Stomach (tissue), 19 donors: ENCODE measurements at places on chromosomes 1 and 21. TPM values are rescaled to one million over a fixed set of nuclear protein-coding genes. Genes with fewer than 3 reads are reported as not detected.

TRIM67 gene
- not detected for total RNA-seq

FCGR1A gene
- not detected for total RNA-seq

DNA sequence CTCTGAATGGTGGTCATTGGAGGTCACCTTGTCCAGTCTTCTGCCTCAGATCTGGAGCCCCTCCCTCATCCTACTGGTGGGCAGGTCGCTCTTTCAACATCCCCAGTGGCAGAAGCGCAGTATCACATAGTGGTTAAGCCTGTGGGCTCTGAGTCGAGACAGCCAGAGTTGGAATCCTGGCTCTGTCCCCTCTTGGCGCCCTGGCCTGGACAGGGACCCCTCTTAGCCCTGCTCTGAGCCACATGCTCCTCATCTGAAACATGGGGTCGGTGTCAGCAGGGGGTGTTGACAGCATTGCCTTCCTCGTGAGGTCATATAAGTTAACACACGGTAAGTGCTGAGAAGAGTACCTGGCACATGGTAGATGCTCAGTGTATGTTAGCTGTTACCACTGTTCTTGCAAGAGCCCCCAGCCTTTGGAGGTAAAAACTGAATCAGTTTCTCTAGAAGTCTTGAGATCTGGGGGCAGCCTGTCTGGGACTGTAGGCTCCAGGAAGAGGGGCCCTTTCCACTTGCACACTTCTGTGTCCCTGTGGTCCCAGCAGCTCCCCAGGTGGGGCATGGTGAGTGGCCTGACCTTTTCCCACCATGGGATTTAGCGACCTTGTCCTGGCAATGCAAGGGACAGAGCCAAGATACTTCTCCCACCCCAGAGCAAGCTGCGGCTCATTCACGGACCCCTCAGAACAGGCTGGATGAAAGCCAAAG is 6.4 kb downstream of the ZC3H12A start:
- DNase-seq = no peak

DNA sequence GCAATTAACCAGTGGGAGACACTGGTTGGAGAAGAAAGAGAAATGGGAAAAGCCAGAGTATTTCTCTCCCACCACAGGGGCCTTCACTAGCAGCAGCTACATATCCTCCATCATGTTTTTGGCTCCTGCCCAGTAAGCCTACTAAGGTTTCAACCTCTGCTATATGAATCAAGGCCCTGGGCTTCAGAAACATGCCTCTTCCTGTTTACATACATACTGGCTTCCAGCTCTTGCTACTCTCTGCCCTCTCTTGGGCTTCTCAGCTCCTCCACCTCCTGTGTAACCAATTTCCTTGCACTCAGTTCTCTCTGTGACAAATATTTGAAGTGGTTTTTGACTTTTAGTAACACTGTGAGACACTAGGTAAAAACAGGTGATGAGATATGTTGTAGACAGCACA is 80.8 kb downstream of the LRRC7 start:
- peak; percentile 12 for DNase-seq

GRCh38 chr1:42006836-42007235 is 88.1 kb upstream of the HIVEP3 start:
- no peak for DNase-seq

- peak; percentile 71 for DNase-seq
These were observed 4.6 kb downstream of the FCRLB start for GRCh38 chr1:161725908-161726472.

- no peak for DNase-seq
These were observed 63.5 kb downstream of the LRRN2 start for GRCh38 chr1:204621996-204622395.

- no peak for DNase-seq
These were observed 95.6 kb downstream of the SIK1 start for GRCh38 chr21:43331111-43331961.

DNA sequence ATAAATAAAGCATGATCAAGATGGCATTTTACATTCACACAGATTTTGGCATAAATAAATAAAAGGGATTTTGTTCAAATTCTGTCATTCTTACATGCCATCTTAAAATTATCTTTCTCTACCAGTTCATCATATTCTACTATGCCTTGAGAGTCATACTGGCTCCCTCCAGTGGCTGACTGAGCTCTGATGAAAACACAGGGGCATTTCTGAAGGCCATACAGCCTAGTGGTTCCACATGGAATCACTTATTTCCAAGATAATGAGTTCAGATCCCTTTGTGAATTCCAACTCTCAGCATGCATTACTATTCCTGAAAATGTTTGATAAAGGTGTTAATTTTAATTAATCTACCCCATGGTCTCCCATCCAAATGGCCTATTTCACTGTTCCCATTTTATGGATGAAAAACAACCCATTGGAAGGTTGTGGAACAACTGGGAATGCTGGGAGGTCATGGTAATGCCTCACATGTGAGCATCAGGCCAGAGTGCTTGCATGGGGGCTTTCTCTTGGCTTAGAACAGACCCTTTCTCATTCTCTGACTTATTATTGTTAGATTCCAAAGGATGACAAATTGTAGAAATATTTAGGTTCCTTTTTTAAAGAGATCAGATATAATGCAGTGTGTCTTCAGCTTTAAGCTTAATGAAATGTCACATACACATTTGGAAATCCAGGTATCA is 622.4 kb upstream of the PKN2 start:
- peak; percentile 83 for DNase-seq

DNA sequence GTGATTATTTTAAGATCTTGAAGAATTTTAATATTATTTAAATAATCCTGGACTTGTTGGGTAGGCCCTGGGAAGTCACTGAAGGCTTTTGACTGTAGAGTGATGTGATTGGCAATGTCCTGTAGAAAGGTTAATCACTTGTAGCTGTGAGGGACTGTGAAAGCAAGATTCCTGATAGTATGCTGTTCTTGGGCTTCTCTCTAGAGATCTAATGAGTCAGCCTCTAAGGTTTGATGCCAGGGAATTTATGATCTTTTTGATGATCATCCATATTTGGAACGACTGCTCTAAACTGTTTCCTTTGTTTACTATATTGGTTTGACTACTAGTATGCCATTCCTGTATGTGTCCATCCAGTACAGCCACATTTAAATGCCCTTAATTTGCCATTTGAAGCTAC is 56.5 kb downstream of the CAMSAP2 start:
- no peak for DNase-seq

DNA sequence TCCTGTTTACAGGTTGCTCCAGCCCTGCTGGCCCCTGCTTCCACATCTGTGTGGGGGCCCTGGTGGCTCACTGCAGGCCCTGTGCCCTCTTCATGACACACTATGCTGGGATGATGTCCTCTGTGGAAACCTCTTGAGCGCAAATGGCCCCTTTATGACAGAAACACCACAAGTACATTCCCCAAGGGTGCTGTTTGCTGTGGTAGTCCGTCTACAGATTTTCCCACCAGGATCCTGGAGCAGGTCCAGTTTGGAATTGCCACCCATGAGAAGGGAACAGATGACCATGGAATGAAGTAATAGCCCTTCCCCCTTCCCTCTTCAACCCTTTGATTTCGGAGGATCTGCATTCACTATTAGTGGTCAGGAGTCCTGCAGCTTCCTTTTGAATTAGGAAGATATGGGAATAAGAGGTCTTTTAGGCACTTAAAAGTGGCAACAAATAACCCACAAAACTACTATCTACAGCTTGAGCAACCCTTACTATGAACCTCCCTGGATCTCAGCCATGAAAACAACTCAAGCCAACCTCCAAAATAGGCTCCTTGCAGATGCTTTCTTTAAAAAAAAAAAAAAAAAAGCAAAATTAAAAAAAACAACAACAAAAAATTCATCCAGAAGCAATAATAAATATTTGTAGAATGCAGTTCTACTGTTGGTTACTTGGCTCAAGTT is 121.9 kb upstream of the TSPAN2 start:
- DNase-seq = no peak

- DNase-seq = no peak
These were observed 238 bp upstream of the SCP2 start for GRCh38 chr1:52926864-52927211.

GRCh38 chr21:42309753-42310213 is 5.4 kb downstream of the TFF3 start:
- DNase-seq = peak; percentile 75
